ENCODE measurements at places on chromosomes 2 and 18.

DNA sequence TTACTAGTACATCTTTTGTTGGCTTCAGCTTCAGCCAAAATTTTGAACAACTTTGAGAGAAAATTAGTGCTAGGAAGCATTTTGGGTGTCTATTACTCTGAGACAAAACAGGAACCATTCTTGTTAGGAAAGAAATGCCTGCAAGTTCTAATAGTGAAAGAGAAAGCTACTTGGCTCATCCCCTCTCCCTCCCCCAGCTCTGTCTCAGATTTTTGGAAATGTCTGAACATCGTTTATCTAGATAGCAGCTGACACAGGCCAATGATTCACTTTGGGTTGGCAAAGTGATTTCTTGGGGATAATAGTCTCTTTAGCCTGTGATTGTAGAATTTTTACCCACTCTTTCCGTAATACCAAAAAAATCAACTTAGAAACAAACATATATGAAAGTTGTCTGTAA lies 42.3 kb upstream of the PTPRM start:
- DNase-seq, result no peak

DNA sequence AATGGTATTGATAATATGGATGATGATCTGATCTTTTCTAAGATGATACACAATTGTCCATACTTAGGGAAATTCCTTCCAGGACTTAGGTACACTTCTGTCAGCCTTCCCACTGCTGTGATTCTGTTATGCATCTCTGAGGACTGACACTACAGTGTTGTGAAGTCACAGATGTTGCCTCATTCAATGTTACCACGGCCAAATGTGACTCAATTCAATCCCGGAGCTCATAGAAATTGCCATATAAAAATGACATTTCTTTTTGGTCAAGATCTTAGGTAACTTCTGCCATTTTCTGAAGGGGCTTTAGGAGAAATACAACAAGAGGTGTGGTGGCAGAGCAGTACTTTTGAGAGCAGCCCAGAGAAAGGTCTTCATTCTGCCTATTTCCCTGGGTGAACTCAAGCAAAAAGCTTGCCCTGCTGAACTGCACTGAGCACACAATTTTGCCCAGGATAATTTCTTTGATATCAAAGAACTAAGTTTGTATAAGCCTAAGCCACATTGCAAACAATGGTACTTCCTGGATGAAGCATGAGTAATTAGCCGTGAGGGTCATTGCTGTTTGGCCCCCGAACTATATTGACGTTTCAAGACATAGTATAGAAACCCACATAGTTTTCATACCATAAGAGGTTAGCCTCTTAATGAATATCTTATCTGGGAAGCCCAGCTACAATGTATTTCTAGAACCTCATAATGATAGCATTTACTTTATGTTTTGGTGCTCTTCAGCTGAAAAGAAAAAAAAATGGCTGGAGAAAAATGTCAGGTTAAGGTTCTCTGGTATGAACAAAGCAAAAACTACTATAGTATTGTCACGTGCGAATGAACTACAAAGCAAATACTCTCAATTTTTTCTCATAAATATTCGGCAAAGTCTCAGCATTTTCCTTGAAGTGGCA lies 437.4 kb downstream of the MEIS1 start:
- no peak for DNase-seq

GRCh38 chr2:105404736-105405135 lies 5.9 kb upstream of the FHL2 start:
- no peak for DNase-seq

GRCh38 chr2:69997015-69997830 lies 35.8 kb upstream of the ASPRV1 start:
- no peak for DNase-seq

DNA sequence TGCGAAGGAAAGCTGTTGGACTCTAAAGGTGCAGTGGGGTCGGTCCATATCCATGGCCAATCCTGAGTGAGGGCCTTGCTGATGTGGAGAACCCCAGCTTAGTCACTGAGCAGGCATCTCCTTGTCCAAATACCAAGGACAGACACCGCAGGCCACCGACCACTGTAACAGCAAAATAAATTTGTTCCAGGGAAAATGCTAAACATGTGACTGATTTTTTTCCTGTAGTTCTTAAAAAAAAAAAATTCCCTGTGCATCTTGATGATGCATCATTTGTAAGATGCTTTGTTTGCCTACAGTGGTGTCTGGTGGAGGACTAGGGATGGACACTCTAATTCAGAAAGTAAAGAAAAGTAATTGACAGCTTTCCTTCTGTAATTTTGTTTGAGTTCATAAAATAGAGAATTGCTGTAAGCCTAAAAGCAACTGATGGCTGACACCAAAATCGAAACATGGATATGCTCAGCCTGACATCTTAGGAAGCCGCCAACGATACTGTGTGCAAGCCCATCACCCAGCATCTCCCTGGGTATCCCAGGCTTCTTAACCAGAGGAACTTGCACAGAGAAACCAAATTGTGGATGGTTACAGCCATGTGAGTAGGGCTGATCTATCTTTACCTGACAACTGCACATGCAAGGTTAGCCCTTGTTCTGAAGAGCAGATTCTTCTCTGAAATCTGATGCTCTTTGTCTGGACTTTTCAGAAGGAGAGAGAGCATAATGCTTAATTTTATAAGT lies 188.6 kb downstream of the ARL4C start:
- no peak for DNase-seq

DNA sequence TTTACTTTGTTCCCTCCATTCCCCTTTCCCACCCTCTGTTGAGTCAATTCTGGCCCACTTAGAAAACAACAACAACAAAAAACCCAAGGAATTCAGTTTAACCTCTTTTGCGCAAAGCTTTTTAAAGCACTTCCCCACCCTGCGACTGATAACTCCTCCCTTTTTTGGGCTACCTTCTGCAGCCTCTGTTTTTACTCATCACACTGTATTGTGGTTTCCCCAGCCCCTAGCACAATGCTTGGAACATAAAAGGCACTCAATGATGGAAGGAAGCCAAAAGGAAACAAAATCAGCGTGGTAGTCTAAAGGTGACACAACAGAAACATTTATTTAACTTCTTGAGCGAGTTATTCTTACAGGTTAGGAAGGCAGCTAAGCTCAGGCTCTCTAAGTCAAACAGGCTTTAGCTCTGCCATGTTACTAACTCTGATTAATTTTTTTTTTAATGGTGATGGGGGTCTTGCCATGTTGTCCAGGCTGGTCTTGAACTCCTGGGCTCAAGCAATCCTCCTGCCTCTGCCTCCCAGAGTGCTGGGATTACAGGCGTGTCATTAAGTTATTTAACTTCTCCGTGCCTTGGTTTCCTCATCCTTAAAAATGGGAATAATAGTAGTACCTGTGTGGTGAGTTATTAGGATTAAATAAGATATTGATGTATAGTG lies 1.3 kb downstream of the CEP68 start:
- peak; percentile 50 for DNase-seq

DNA sequence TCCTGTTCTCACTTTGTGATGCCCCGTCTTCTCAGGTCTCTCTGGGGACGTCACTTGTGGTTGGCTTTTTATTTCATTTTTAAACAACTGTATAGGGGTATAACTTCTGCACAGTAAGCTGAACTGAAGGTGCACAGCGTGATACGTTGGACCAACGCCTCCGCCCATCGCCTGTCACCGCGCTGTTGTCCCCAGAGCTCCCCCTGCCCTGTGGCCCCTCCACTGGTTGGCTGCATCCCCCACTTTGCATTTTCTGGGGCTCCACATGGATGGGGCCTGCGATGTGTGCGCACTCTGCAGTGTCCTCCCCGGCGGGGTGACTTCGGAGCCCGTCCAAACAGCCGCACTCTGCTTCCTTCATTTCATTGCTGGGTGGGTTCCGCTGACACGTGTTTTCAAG lies 14.3 kb downstream of the GPR35 start:
- DNase-seq, result no peak

GRCh38 chr2:69965756-69966445 lies 4.5 kb upstream of the ASPRV1 start:
- DNase-seq, result no peak

- DNase-seq, result no peak
These were observed 1311.7 kb upstream of the NXPH2 start for GRCh38 chr2:140091926-140092325.

DNA sequence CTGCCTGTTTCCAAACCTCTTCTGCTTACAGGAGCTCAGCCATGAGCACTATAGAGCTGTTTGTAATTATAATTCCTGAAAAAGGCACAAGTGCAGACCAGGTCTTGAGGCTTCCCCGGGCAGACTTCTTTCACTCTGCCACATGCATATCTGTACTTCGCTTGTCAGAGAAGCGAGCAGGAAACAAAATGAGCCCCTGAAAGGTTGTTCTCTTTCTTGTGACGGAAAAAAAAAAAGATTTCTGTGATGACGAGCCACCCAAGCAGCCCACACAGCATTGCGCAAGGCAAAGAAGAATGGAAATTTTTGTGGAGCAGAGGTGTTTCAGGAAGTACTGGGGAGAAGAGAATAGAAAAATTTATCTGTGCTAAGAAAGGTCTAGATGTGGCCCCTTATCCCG lies 54.0 kb upstream of the LINC00305 start:
- DNase-seq, result no peak

- no peak for DNase-seq
These were observed 48.3 kb upstream of the SLC38A11 start for GRCh38 chr2:165003443-165004130.

DNA sequence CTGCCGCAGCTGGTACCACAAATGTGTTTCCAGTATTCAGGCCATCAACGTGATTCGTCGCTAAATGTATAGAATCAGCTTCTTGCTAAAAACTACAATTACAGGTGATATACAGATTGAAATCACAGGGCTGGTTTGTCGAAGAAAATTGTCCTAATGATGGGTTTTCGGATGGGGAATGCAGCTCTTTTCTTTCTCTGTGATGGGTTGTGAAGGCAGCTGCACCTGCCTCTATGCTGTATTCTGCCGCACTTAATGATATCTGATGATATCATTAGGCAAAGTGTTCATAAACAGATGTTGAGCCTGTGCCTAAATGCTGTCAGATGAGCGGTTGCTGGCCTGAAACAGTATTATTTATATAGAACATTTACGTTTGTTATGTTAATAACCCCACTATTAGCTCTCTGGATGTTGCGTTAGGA lies 218.1 kb downstream of the ARHGAP15 start:
- DNase-seq, result no peak

DNA sequence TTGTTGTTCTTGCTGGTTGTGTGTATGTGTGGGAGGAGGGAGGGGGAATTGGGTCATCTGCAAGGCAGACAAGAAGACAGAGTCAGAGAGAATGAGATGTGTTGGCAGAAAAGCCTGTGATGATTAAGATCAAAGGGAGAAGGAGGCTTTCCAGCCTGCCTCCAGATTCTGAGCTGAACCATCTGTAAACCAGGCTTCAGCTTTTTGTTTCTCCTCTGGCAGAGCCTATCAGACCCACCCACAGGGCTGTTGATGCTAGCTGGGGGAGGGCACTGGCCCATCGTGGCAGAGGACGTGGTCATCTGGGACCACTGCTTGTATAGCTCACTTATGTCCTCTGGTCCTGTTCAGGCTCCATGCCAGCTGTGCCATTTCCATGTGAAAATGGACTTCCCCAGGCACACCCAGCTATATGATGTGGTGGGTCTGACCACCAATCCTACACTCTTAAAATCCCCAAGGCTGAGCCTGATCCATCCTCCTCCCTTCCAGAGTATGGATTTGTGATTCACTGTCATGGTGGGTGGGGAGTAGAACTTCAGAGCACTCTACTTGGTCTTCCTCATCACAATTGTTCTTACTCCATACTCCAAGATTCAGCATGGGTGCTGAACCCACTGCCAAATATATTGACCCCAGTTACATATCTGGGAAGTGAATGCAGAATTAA lies 27.8 kb upstream of the COL6A3 start:
- no peak for DNase-seq

DNA sequence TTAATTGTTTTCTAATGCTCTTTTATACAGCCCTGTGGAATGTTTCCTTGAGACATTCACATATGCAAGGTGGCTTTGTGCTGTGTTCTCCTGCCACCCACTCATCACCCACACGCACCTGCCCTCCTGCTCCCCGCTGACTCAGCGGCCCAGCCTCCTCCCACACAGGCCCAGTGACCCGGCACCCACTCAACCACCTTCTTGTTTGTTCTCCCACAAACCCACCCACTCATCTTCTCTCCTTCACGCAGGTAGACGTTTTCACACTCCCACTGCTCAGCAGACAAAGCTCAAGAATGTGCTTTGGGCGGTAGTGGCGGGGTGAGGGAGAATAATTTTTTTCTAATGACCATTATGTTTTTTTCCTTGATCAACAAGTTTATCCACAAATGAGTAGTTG lies 28.6 kb upstream of the NEMP2 start:
- no peak for DNase-seq

- no peak for DNase-seq
These were observed 206.8 kb upstream of the STON1 start for GRCh38 chr2:48323146-48323545.

DNA sequence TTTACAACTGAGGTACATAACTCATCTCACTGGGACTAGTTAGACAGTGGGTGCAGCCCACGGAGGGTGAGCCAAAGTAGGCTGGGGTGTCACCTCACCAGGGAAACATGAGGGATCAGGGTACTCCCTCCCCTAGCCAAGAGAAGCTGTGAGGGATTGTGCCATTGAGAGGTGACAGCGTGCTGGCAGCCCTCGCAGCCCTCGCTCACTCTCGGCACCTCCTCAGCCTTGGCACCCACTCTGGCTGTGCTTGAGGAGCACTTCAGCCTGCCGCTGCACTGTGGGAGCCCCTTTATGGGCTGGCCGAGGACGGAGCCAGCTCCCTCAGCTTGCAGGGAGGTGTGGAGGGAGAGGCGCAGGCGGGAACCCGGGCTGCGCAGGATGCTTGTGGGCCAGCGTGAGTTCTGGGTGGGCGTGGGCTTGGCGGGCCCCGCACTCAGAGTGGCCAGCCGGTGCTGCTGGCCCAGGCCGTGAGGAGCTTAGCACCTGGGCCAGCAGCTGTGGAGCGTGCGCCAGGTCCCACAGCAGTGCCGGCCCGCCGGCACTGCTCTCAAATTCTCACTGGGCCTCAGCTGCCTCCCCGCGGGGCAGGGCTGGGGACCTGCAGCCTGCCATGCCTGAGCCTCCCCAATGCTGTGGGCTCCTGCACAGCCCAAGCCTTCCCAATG lies 44.5 kb upstream of the FAM110C start:
- DNase-seq, result no peak

DNA sequence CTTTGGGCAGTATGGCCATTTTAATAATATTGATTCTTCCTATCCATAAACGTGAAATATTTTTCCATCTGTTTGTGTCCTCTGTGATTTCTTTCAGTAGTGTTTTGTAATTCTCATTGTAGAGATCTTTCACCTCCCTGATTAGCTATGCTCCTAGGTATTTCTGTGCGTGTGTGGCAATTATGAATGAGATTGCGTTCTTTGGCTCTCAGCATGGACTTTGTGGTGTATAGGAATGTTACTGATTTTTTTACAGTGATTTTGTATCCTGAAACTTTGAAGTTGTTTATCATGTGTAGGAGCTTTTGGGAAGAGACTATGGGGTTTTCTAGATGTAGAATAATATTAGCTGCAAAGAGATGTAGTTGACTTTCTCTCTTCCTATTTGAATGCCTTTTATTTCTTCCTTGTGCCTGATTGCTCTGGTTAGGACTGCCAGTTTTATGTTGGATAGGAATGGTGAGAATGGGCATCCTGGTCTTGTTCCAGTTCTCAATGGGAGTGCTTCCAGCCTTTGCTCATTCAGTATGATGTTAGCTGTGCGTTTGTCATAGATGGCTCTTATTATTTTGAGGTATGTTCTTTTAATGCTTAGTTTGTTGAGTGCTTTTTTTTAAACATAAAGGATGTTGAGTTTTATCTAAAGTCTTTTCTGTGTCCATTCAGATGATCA lies 27.0 kb upstream of the THUMPD2 start:
- no peak for DNase-seq
